ENCODE measurements at places on chromosomes 6 and 20. TPM values are rescaled to one million over a fixed set of nuclear protein-coding genes. Genes with fewer than 3 reads are reported as not detected.
A peak's percentile ranks its signal among the peaks of the same experiment; 100 is the strongest.

GRCh38 chr6:37027811-37028469 lies 22.5 kb downstream of the FGD2 start:
- DNase-seq, result no peak

- DNase-seq, result no peak
These were observed 216.8 kb downstream of the TMEM242 start for GRCh38 chr6:157106487-157106886.

DNA sequence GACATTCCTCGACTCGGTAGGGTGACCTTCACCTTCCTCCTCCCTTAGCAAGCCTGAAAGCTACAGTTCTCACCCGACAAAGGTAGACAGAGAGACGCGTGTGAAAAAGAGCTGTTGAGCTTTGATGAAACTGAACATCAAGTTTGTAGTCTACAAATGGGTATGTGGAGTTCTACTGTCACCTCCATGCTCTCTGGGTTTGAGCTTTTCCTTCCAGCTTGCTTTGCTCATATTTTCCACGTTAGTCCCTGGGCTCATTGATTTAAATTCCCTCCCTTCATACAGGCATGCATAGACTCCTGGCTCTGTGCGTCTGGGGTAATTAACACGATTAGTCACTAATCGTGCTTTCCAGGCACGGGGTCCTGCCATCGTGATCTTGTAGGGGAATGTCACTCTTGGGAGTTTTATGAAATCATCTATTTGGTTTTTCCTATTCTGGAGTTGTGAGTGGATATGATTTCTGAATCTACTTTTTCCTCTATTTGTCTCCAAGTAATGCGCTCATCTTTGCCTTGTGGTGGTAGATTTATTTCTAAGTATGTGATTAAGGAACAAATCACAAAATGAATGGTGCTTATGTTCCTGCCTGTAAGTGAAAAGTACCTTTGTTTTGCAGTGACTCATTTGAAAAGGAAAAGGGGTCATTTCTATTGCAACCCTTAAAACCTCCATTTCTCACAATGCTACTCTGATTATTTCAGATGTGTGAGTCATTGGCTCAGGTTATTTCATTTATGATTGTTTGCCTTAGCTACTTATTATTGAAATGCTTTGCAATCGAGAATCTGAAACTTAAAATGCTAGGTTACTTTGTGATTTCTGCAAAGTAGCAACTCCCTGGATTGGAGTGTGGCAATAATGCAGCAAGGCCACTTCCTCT lies 154.6 kb downstream of the ZDHHC14 start:
- DNase-seq, result no peak

GRCh38 chr6:25297039-25297441 lies 17.9 kb downstream of the CARMIL1 start:
- DNase-seq, result no peak

DNA sequence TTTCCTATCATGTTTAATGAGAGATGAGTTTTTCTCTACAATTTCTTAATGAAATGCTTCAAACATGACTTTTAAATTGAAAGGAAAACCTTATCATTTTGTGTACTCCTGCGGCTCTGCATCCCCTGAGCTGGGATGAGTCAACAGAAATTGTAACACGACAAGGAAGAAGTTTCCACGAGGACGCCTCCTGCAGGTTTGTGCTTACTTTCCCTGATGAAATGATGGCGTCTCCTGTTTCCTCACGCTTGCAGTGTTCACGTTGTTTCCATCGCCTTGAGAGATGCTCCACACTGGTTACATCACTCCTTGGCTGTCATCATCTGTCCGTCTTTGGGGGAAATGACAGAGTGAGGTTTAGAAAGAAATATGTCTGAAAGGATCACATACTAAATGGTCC lies 233.7 kb upstream of the ZFP64 start:
- DNase-seq, result no peak

- DNase-seq, result no peak
These were observed 182.9 kb downstream of the SOD2 start for GRCh38 chr6:159510141-159510540.

- DNase-seq, result no peak
These were observed 332.9 kb downstream of the CDKAL1 start for GRCh38 chr6:20866935-20867703.

DNA sequence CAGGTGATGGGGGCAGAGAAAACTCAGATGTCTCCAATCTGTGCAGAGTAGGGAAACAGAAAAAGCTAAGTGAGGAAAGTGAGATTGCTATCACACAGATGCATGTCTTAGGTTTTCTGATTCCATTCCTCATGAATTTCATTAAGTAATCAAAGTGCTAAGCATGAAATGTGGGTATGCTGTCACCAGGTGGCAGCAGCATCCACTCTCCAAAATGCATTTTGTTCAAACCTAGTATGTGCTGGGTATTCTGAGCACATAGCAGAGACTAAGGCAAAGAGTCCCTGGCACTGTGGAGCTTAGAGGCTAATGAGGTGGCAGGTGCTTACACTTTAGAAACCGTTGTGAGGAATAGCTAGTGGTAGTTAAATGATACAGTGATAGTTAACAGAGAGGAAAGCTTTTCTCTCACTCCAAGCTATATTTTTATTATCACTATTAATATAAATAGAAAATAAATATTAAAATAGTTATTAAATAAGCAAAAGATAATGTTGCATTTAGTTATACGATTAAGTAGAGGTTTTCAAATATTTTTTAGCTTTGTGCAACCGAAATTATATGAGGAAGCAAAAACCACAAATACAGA lies 179.5 kb downstream of the CDH26 start:
- DNase-seq, result no peak

GRCh38 chr6:106730718-106731117 lies 101.3 kb downstream of the QRSL1 start:
- no peak for DNase-seq

DNA sequence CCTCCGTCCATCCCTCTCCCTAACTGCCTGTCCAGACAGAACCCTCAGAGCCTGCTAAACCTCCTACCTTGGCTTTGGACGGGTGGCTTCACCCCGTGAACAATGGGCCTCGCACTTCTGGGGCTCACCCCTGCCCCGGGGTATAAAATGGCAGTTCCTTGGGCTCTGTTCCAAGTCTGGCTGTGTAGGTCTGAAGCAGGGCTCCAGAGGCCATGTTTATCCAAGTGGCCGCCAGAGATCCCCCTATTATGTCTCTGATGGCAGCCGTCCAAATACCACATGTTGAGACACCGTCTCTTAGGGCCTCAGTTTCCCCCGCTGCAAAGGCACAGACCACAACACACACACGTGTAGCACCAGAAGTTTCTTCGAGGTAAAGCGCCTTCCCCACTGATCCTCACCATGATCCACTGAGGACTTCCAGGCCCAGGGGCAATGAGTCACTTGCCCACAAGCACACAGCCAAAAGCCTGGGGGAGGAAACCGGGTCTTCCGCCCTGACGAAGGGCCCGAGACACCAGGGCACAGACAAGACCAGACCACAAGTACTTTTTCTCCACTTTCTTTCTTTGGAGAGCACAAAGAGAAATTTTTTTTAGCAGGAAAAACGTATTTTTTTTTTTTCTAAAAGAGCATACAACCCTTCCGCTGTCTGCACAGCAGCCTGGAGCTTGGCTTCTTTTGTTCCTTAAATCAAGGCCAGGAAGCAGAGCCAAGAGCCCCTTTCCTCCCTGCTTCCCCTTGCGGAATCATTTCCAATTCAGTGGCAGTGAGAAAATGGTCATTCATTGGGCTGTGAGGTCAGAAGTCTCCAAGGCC lies 11.8 kb downstream of the CPNE5 start:
- DNase-seq, result no peak

- DNase-seq, result peak; percentile 15
These were observed 67.2 kb upstream of the RNF24 start for GRCh38 chr20:4082406-4083097.

DNA sequence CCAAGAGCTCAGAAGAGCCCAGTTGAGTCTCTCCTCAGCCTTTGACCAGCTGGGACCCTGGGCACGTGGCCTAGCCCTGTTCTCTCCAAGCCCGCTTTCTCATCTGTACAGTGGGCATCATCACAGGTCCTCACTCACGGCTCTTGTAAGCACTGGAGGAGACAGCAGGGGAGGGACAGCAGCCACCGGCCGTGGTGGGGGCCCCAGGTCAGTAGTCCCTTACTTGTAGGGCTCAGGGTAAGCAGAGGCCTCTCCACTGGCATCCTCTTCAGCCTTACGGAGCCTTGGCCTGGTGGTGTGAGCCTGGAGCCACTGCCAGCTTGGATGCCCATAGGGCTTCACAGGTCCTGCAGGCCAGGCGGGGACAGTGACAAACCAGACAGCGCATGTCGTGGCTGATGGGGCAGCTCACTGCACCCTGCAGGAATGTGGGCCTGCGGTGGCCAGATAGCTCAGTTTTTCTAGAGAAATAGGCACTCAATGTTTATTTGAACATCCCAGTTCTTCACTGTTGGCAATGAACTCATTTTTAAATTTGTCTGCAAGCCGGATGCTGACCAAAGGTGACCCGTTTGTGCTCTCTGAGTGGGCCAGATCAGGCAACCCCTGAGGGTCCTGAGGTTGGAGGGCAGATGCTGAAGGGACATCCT lies 65.1 kb downstream of the ADNP start:
- DNase-seq, result no peak

GRCh38 chr6:39496915-39497314 lies 174.4 kb upstream of the KCNK16 start:
- no peak for DNase-seq

DNA sequence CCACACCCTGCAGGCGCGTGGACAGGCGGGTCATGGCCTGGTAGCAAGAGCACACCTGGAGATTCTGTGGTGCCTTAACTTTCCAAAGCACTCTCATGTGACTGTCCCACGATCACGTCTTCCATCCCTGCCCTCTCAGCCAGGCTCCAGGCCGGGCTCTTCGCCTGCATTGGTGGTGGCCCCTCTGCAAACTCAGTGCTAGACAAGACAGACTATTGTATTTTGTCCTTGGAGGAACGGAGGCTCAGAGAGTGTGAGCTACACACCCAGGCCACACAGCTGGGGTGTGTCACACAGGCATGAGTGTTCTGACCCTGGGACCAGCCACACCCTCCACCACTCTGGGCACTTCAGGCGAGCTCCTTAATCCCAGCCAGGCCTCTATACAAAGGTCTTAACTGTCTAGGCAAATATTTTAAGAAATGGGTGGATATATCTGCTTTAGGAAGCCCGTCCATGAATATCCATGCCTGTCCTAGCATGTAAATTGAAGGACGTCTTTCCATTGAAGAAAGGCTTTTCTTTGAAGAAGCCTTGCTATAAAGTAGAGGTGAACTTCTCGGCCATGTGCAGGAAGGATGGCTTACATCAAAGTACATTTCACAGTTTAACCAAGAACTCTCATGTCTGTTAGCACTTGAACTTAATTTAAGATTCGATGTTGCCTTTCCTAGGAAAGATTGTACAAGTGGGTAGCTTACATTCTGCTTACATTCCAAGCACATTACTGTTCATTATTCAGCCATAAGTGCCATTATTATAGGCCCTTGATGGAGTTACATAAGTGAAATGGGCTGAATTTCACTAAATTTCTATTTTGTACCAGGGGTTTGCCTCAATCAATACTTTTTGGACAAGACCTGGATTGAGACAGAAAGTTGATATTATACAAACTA lies 263.9 kb downstream of the DLL1 start:
- no peak for DNase-seq

GRCh38 chr6:82761674-82762345 lies 303.8 kb downstream of the UBE3D start:
- DNase-seq, result no peak

- no peak for DNase-seq
These were observed 12.8 kb downstream of the FASTKD5 start for GRCh38 chr20:3146732-3147341.

- DNase-seq, result no peak
These were observed 26.3 kb downstream of the SLC12A5 start for GRCh38 chr20:46055269-46055668.

GRCh38 chr6:29737707-29738630 lies 14.7 kb downstream of the HLA-F start:
- peak; percentile 69 for DNase-seq

GRCh38 chr20:35551503-35551902 lies 9.6 kb downstream of the ERGIC3 start:
- DNase-seq, result no peak

DNA sequence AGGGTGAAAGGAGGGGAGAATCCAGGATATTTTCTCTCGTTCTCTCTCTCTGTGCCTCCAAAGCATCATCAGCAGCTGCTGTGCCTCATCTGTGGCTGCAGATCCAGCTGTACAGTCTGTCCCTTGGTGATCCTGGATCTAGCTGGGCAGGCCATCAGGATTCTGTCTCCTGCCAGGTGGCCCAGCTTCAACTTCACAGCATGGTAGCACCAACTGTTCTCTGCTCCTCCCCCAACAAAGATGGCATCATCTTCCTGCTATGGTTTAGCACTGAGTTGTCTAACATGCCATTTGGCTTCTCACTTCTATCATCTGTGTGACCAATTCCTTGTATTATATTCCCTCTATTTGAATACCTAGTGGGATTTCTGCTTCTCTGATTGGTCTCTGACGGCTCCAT lies 28.6 kb upstream of the ARFGEF2 start:
- DNase-seq, result no peak

DNA sequence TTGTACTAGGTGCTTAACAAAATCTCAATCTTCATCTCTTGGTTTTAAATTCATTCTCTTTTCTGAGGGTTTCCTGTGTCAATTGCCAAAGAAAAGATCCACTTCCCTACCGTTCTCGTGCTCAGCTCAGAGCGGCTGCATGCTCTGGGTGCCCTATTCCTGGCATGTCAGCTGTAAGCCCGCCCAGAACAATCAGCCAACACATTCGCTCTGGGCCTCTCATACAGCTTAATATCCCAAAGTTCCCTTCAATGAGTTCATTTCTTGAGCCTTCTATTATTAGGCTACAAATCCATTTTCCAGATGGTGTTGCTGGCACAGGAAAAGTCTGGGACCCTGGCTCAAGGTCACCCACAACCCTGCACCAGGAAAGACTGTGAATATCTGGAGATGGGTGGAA lies 24.3 kb upstream of the LRFN2 start:
- DNase-seq, result no peak

- DNase-seq, result no peak
These were observed 175.5 kb downstream of the RFPL4B start for GRCh38 chr6:112522587-112522986.

- DNase-seq, result peak; percentile 76
These were observed 66.5 kb upstream of the IER3 start for GRCh38 chr6:30810813-30811339.

DNA sequence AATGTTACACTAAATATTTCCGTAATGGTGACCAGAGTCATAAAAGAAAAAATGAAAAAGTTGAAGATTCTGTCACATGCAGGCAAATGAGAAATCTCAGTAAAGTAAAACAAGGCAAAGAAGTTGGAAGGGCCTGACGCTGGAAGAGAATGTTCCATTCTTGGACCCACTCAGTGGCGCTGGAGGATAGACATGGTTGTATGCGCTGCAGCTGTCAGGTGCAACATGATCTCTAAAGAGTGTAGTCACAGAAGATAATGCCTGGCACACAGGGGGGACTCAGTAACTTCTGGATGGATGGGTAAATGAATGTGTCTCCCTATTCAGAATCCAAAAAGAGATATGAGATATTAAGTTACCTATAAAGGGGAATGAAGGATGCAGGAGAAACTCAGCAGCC lies 116.3 kb downstream of the FAXC start:
- no peak for DNase-seq

Gene DEF6
- 68.9 TPM for total RNA-seq

Gene PRSS16
- total RNA-seq, result 0.32 TPM

Gene BPI
- not detected for total RNA-seq

Gene ZC3H12D
- 22.2 TPM for total RNA-seq

Gene TNFAIP3
- total RNA-seq, result 334 TPM

Gene LRFN2
- not detected for total RNA-seq

Gene HLA-DQB1
- 3.8 TPM for total RNA-seq

Gene FAM209B
- total RNA-seq, result 1.5 TPM

Gene TREML4
- not detected for total RNA-seq

Gene TMEM242
- total RNA-seq, result 12.8 TPM

Gene SYCP2
- total RNA-seq, result 2.1 TPM

Gene HTR1B
- not detected for total RNA-seq

Measured in activated T-cell treated with anti-CD3 and anti-CD28 coated beads, Interleukin-2, amount 50 U/mL, for 4 hours (primary cell).